Pancreas (tissue), 10 donors: ENCODE measurements at places on chromosomes 7 and 10. TPM values are rescaled to one million over a fixed set of nuclear protein-coding genes. Genes with fewer than 3 reads are reported as not detected.

RELN gene
- total RNA-seq = 1.4 TPM

COL1A2 gene
- total RNA-seq = 123 TPM

SPDYE8 gene
- not detected for total RNA-seq

CPN1 gene
- 0.17 TPM for total RNA-seq
